ENCODE measurements at places on chromosomes 7 and 10. TPM values are rescaled to one million over a fixed set of nuclear protein-coding genes. Genes with fewer than 3 reads are reported as not detected.

DNA sequence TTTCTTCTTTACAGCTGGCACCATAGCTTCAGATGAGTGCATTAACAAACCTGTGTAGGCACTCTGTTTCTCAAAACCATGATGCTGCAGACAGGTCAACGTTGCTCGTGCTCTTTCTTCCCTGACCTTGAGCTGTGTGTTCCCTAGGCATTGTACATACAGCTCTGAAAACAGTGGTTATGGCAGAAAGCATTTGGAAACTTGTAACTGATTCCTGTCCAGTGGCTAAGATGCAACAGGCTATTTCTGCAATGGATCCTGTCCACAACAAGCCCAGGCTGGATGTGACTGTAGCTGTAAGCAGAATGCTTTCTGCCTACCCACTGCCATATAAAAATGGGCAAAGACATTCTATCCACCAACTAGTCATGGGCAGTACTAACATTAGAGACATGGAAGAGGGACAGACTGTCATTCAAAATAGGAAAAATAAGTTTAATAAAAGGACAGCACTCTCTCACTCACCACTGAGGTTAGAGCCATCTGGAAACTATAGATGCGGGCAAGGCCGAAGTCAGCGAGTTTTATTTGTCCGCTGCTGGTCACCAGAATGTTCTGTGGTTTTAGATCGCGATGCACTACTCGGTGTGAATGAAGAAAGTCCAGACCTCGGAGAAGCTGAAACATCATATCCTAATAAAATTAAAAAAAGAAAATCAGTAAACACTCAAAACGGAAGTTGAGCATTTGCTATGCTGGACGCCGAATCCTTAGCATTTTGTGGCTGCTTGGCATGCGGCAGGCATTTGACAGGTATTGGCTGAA is 111.0 kb downstream of the CDK6 start:
- no peak for DNase-seq

DNA sequence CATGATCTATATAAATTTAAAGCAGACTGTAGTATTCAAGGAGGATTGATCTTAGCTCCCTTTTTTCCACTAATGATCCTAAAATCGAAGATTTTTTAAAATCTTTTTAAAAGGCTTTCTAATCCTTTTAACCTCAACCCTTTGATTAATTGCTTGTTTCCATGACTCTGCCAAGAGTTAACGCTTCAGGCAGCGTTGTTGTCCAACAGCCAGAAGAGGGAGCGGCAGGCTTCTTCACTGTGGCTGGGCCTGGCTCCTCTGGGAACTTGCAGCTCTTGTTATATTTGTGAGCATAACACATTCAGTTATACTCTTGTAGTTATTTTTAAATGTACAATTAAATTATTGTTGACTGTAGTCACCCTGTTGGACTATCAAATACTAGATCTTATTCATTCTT is 26.3 kb downstream of the CRCP start:
- no peak for DNase-seq

DNA sequence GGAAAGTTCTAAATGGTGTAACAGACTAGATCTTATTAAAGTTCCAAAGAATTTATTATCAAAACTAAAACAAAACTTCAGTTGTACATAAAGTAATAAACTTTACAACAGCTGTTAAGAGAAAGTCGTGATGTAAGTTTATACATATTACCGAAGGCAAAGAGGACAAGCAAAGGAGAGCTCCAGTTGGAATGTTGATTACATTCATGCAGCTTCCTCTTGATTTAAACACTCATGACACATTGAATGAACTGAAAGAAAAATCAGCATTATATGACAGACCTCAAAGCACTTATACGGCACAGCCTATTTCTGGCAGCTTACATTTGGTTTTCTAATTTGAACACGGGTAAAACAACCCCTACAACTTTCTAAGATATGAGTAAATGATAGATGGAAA is 13.6 kb downstream of the SRI start:
- DNase-seq = no peak

- DNase-seq = peak; percentile 69
Observed at GRCh38 chr7:7201578-7202374, 19.4 kb downstream of the C1GALT1 start.

DNA sequence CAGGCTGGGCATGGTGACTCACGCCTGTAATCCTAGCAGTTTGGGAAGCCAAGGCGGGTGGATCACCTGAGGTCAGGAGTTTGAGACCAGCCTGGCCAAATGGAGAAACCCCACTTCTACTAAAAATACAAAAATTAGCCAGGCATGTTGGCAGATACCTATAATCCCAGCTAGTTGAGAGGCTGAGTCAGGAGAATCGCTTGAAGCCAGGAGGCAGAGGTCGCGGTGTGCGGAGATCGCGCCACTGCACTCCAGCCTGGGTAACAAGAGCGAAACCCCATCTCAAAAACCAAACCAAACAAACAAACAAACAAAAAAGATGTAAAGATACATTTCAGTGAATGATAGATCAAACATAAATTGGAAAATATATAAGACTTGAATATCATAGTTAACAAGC is 105.9 kb downstream of the PLPP4 start:
- DNase-seq = no peak

- no peak for DNase-seq
Observed at GRCh38 chr10:16822027-16822426, 4.8 kb upstream of the RSU1 start.

GRCh38 chr10:58319599-58319998 is 15.2 kb upstream of the UBE2D1 start:
- DNase-seq = no peak

- no peak for DNase-seq
Observed at GRCh38 chr10:113921561-113922370, 67.3 kb downstream of the NHLRC2 start.

GRCh38 chr7:50379082-50379481 is 71.1 kb downstream of the FIGNL1 start:
- no peak for DNase-seq

DNA sequence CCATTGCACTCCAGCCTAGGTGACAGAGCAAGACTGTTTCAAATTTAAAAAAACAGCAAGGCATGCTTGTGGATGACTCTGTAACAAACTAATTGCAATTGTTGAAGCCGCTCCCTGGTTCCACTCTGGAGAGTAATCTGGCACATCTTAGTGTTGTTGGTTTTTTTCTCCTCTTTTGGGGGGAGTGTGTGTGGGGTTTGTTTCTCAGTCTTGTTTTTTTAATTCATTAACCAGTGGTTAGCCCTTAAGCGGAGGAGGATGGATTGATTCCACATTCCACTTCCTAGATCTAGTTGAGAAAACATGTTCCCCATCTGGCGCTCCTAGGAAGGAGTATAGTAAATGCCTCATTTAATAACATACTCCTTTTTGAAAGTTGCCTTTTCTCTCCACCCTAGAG is 8.6 kb upstream of the ZNF713 start:
- no peak for DNase-seq

GRCh38 chr10:43111921-43112607 is 26.2 kb upstream of the CSGALNACT2 start:
- no peak for DNase-seq

DNA sequence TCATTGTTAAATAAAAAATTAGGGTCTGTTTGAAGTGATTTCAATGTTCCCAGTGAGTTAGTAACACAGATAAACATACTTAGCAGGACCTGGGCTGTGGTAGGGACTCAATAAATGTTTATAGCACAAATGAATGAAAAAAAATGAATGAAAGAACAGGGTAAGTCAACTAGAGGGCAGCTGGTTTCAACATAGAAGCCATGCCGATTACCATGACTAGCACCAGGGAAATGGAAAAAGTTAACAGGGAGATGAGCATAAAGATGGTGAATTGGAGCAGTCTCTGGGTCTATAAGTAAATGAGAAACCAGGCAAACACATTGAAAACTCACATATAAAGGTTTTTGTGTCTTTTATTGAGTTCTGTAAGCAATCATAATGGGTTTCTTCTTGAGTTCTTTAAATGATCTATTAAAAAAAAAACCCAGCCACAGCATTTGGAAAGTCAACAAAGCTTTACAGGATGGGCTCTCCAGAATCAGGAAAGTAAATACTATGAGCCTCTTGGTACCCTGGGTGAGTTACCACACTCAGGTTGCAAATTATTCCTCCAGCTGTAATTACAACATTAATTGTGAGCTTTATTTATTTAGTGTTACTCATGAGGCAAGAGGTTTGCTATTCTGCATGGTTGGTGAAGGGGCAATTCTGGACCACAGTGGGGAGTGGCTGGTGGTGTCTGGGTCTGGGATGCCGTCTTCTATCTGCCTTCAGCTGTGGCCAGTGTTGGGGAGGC is 46.1 kb upstream of the MTPN start:
- no peak for DNase-seq

Gene HOXA2
- not detected for total RNA-seq

DNA sequence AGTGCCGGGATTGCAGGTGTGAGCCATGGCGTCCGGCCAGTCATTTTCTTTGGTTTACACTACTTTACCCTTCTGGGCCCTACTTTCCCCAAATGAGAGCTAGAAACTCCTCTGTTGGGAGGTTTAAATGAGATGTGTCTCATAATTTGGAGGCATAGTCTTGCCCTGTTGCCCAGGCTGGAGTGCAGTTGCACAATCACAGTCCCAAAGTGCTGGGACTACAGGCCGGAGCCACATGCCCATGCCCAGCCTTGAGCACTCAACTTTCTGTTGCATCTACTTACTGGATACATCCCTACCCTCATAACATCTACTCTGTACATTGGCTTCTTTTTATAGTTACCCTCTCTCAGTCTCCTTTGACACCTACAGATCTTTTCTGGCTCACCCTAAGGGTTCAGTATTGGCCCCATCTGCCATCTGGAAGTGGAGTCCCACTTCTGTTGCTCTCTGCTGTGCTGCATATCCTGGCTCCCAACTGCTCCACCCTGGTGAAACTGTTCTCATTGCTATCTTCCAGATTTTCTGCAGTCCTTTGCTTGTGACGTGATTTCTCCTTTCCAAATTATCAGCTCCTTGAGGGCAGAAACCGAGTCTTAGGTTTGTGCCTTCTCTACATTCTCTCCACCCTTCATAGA is 8.4 kb downstream of the EIF4H start:
- no peak for DNase-seq

- no peak for DNase-seq
Observed at GRCh38 chr10:97067716-97068391, 117.9 kb downstream of the SLIT1 start.

DNA sequence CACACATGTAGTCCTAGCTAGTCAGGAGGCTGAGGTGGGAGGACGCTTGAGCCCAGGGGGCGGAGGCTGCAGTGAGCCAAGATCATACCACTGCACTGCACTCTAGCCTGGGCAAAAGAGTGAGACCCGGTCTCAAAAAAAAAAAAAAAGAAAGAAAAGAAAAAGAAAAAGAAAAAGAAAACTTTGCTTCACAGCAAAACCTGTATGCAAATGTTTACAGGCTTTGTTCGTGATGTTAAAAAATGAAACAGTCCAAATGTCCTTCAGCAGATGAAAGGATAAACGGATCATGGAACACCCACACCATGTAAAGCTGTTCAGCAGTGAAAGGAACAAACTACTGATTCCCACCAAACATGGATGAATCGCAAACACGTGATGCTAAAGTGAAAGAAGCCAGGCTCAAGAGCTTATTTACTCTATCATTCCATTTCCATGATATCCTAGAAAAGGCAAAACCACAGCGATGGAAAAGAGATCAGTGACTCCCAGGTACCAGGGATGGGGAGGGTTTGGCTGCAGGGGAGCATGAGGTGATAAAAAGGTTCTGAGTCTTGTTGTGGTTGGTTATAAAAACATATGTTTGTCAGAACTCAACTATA is 15.1 kb downstream of the LRRC20 start:
- DNase-seq = no peak

Gene NPC1L1
- total RNA-seq = 0.16 TPM

DNA sequence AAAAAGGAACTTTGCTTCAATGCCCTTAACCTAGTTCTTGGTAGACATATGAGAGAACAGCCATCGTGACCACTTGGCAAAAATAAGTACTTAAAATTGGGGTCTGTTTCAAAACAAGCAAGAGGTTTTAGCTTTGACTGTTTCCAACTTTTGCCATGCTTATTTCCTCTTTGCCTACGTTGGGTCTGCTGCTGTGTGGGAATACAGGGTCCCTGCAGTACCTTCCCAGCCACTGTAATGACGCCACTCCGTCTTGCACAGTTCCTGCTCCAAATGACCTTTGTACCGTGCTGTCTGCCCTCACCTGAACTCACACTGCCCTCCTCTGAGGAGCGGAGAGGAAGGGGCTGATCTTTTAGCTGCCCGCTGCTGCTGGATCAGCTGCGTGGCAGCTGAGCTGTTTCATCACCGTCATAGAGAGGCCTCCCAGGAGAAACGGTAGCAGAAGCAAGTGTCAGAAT is 133.1 kb downstream of the MAPK8 start:
- no peak for DNase-seq

- DNase-seq = no peak
Observed at GRCh38 chr7:67564959-67565358, 568.3 kb downstream of the TYW1 start.

DNA sequence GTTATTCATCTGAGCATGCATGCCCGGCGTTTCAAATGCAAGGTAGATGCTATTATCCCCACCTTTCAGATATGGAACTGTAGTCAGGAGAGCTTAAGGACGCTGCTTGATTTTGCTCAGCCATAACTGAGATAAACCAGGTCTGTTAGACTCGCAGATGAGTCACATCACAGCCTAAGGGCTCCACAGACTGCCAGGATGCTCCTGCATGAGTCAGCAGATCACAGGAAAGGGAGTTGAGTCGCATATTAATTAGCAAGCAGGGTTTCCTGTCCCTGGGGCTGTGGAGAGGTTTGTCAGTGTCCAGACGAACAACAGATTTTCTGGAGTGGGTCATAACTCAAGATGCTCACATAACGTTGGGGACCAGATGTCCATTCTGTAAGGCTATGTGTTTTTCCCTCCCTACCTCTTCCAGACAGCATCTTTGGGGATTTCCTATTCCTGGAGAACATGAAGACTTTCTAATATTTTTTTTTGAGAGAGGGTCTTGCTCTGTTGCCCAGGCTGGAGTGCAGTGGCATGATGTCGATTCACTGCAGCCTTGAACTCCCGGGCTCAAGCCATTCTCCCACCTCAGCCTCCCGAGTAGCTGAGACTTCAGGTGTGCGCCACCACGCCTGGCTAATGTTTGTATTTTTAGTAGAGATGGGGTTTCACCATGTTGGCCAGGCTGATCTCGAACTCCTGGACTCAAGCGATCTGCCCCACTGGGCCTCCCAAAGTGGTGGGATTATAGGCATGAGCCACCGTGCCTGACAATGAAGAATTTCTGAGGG is 36.7 kb downstream of the PFKFB3 start:
- DNase-seq = no peak

DNA sequence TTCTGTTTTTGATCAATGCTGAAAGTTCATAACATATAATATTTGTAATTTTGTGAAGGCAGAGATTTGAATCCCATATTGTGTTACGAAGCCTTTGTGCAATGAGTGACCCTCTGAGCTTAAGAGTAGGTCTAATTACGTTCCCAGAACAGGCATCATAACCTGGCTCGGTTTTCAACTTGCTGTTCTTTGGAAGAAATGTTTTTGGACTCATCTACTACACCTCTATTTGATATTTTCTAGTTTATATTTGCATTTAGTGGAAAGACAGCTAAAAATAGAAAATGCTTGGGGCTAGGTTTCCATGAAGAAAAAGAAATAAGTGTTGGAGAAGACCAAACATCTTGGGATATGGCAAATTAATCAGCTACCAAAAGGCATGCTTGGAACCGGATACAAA is 234.8 kb downstream of the AGMO start:
- no peak for DNase-seq

Gene CCM2
- total RNA-seq = 167 TPM

Measured in naive thymus-derived CD8-positive, alpha-beta T cell (primary cell).